Spleen (tissue), 13 donors: ENCODE measurements at places on chromosomes 12 and 14. TPM values are rescaled to one million over a fixed set of nuclear protein-coding genes. Genes with fewer than 3 reads are reported as not detected.

- H3K4me1 ChIP-seq: no peaks in the 10 kb centered on the region
- H3K4me3 ChIP-seq: no peak overlapping the region
- H3K27ac ChIP-seq: no peak overlapping the region
- no peaks in the 10 kb centered on the region for H3K36me3 ChIP-seq
These were observed 29.3 kb upstream of the PELI2 start for GRCh38 chr14:56088941-56089340.

SMCO2 gene
- not detected for polyA plus RNA-seq

IFT43 gene
- polyA plus RNA-seq: 31.0 TPM

DNA sequence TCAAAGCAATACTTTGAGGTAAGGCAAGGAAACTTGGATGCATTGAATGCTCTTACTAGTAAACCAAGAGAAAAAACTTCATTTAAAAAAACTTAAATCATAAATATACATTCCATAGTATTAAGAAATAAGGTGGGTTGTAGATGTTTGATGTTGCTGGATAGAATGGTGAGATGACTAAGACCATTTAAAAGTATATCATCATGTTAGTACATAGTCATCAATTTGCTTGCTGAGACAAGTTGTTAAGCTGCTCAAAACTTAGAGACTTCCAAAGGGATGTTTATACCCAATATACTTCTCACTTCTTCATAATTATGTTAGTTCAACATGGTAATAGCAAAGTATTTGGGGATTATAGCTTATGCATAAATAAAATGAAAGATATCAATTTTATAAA is 675.5 kb upstream of the MGAT4C start:
- H3K27ac ChIP-seq: no peak overlapping the region
- no peaks in the 10 kb centered on the region for H3K4me1 ChIP-seq
- no peak for DNase-seq
- no peaks in the 10 kb centered on the region for H3K27me3 ChIP-seq
- H3K4me3 ChIP-seq: no peak overlapping the region

DNA sequence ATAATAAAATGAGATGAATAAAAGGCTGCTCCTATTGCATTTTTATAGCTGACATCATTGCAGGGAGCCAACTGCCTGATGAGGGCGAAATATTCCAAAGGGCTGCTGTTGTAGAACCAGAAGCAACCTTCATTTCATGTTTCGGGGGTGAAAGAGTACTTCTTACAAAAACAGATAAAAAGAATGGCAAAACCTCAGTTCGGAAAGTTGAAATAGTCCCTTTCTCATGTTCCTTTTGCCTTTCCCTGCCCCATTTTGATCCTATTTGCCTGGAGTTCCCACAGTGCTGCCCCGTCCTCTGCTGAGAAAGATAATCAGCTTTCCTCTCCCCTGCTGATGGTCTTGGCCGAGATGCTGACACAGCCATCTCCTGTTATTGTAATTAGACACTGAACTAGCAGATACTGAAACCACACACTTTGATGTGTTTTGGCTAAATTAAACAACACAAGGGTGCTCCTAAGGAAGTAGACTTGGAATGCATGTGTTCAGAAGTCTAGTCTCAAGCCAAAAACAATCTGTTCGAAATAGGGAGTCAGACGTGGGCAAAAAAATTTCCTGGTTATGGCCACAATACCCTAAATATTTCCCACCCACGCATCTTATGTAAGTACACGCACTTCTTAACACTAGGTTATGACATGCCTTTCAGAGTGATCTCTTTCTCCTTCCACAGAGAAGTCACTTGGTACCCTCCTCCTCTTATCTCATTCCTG is 117.2 kb downstream of the PPM1H start:
- H3K4me1 ChIP-seq: peaks cover 7% of the 10 kb centered on the region
- H3K36me3 ChIP-seq: no peaks in the 10 kb centered on the region
- H3K27me3 ChIP-seq: no peaks in the 10 kb centered on the region
- no peak overlapping the region for H3K4me3 ChIP-seq
- no peak for DNase-seq

GRCh38 chr12:66132408-66132807 is 1.9 kb upstream of the LLPH start:
- peaks cover 44% of the 10 kb centered on the region for H3K4me1 ChIP-seq
- no peak overlapping the region for H3K27ac ChIP-seq
- no peaks in the 10 kb centered on the region for H3K27me3 ChIP-seq
- peaks cover 23% of the 10 kb centered on the region for H3K36me3 ChIP-seq
- no peak overlapping the region for H3K4me3 ChIP-seq
- DNase-seq: no peak

NKX2-1 gene
- not detected for polyA plus RNA-seq

TMEM52B gene
- 0.06 TPM for polyA plus RNA-seq

DNA sequence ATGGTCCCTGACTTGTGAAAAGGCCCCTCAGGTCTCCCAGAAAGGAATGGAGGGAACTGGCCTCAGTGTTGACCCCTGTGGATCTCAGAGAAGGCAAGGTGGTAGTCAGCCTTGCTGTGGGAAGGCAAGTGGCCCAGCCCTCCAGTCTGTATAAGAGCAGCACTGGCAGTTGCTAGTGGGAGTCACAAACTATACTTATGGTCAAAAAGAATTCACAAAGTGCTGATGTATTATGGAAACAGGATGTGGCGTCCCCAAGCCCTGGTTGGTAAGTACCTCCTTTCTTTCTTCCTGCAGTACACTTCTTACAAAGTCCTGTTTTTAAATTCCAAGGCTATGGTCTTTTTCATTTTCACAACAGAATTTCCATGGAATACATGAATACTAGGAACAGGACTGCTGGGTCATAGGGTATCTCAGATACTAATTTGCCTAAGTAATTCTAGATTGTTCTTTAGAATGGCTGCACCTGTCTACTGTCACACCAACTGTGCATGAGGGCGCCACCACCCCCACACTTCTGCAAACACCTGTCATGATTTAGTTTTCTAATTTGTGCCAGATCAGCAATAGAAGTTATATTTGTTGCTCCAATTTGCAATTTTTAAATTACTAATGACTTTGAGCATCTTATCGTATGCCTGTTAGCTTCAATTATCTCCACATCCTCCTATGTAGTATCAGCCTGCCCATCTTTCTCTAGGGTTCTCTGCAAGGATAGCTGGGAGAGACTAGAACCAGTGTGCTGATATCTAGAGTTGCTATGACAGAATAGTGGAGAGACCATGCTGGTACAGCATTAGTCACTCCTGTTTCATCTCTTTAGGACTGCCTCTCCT is 40.7 kb upstream of the TMEM263 start:
- no peaks in the 10 kb centered on the region for H3K36me3 ChIP-seq
- no peak for DNase-seq
- H3K27ac ChIP-seq: no peak overlapping the region
- H3K27me3 ChIP-seq: peaks cover 75% of the 10 kb centered on the region
- H3K4me1 ChIP-seq: peaks cover 9% of the 10 kb centered on the region

DNA sequence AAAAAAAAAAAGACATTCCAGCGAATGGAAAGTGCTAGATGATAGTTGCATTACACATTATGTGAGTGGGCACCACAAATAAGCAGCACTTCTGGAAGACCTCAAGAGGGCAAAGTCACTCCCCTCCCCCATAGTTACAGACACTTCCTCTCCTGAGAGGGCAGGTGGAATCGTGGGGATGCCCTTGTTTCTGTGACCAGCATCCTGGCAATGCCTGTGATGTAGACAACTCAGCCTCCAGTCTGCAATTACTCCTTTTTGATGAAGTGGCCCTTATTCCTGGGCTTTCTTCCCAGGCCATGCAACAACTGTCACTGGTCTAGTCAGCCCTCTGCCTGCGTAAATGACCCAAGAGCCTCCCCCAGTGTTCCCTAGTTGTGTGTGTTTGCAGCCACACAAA is 104.8 kb downstream of the VRK1 start:
- no peak overlapping the region for H3K4me3 ChIP-seq
- no peak for DNase-seq
- H3K27ac ChIP-seq: no peak overlapping the region
- H3K4me1 ChIP-seq: no peaks in the 10 kb centered on the region
- H3K36me3 ChIP-seq: no peaks in the 10 kb centered on the region

GRCh38 chr14:81416194-81416952 is 16.2 kb upstream of the STON2 start:
- H3K4me3 ChIP-seq: no peak overlapping the region
- DNase-seq: no peak
- peaks cover 21% of the 10 kb centered on the region for H3K4me1 ChIP-seq
- no peaks in the 10 kb centered on the region for H3K36me3 ChIP-seq
- H3K27ac ChIP-seq: peak overlapping the region; percentile 77

- peak; percentile 10 for DNase-seq
- peaks cover 21% of the 10 kb centered on the region for H3K27me3 ChIP-seq
- no peaks in the 10 kb centered on the region for H3K4me1 ChIP-seq
- no peaks in the 10 kb centered on the region for H3K36me3 ChIP-seq
- no peak overlapping the region for H3K4me3 ChIP-seq
These were observed 9.2 kb downstream of the PRPH start for GRCh38 chr12:49304161-49304560.

GRCh38 chr12:82955043-82955442 is 268.3 kb downstream of the TMTC2 start:
- no peaks in the 10 kb centered on the region for H3K4me1 ChIP-seq
- H3K36me3 ChIP-seq: no peaks in the 10 kb centered on the region
- H3K4me3 ChIP-seq: no peak overlapping the region
- DNase-seq: no peak
- H3K27ac ChIP-seq: no peak overlapping the region

DNA sequence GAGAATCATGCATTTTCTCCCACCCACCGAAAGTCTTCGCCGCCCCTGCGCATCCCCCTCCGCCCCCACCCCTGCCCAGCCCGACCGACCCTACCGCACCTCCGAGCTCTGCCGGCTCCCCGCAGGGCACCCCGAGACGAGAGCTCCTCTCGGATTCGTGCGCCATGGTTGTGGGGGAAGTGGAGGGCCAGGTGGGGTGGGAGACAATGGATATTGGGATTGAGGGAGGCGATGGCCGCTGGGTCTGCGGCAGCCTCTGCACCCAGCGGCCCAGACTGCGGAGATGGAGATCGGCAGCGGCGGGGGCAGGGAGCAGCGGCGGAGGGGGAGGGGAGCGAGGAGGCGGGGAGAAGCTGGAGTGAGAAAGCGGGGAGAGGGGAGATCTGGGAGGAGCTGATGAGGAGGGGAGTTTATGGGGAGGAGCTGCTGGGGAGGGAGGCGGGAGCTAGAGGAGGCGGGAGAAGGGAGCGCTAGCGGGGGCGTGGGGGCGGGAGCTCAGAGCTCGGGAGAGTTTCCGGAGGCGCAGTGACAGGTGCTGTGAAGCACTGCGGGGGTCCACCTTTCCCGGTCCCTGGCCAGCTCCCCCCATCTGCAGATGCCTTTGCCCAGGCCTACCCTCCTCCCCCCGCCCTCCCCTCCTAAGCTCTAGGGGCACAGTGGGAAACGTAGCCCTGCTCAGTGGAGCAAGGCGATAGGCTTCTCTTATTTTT is at the start of gene SALL2:
SALL2 (minus strand) TSS at position 385 of the 710 bp plus-strand sequence; CDS start at position 166, 219 bp downstream.
- peaks cover 29% of the 10 kb centered on the region for H3K4me1 ChIP-seq
- peak within 1 kb of the TSS; percentile 46 for H3K4me3 ChIP-seq
- no peaks in the 10 kb centered on the region for H3K36me3 ChIP-seq
- peak; percentile 84 for DNase-seq
- no peaks in the 10 kb centered on the region for H3K27me3 ChIP-seq
- no peak within 1 kb of the TSS for H3K27ac ChIP-seq

DNA sequence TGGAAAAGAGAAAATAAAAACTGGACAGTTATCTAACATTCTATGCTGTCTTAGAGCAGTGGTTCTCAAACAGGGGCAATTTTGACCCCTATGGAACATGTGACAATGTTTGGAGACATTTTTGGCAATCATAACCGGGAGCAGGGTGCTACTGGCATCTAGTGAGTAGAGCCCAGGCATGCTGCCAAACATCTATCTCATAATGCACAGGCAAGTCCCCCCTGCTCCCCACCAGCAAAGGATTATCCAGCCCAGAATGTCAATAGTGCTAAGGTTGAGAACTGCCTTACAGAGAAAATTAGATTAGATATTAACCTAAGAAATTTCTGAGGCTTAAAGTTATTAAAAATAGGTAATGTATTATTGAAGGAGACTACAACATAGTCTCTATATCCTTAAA is 22.9 kb upstream of the CATSPERB start:
- H3K27me3 ChIP-seq: no peaks in the 10 kb centered on the region
- no peaks in the 10 kb centered on the region for H3K36me3 ChIP-seq
- H3K4me3 ChIP-seq: no peak overlapping the region

DNA sequence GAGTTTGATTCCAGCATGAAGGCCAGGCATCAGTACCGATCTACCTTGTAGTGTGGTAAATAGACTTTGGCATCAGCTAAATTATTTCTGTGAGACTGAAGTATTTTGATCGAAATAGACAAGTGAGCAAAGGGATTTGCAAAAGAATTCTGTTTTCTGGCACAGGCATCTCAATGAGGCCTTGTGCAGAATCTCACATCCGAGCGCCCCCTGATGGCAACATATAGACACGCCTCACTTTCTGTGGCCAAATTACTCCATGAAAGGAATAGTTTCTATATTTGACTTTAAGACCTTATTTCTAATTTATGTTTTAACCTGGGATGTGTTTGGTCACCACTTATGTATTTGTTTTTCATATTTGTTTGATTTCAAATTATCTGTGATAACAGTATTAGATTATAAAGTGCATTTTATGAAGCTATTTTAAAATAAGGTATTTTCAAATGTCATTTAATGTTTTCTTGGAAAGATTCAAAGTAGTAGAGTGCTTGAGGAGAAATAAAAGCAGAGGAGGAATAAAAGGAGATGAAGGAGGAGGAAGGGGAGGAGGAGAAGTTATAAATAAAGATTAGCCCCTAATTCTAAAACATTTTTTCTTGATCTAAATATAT is 731.9 kb downstream of the NRXN3 start:
- no peaks in the 10 kb centered on the region for H3K36me3 ChIP-seq
- no peaks in the 10 kb centered on the region for H3K27me3 ChIP-seq
- H3K27ac ChIP-seq: no peak overlapping the region
- no peaks in the 10 kb centered on the region for H3K4me1 ChIP-seq
- DNase-seq: no peak

DNA sequence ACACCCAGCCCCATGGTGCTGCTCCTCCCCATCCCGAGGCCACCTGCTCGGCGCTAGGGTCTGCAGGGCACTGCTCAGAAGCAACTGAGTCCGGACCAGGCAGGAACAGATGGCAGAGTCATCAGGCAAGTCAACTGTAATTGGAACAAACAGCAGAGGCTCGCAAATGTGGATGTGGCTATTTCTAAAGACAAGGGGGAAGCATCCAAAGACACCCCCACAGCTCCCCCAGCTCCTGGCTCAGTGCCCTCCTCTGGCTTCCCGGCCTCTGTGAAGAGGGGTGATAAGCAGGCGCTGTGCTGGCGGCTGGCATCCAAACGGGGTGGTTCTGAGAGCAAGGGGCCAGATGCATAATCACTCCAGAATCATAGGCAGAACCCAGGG is 125.6 kb downstream of the PIWIL1 start:
- H3K4me1 ChIP-seq: no peaks in the 10 kb centered on the region
- no peak overlapping the region for H3K27ac ChIP-seq
- H3K4me3 ChIP-seq: no peak overlapping the region
- DNase-seq: no peak
- no peaks in the 10 kb centered on the region for H3K36me3 ChIP-seq

- no peaks in the 10 kb centered on the region for H3K27me3 ChIP-seq
- no peaks in the 10 kb centered on the region for H3K36me3 ChIP-seq
- peaks cover 15% of the 10 kb centered on the region for H3K4me1 ChIP-seq
- H3K4me3 ChIP-seq: no peak overlapping the region
- peak overlapping the region; percentile 66 for H3K27ac ChIP-seq
These were observed 19.4 kb upstream of the P2RX4 start for GRCh38 chr12:121190523-121191031.

- H3K27ac ChIP-seq: no peak overlapping the region
- H3K27me3 ChIP-seq: no peaks in the 10 kb centered on the region
- DNase-seq: no peak
- H3K4me1 ChIP-seq: peaks cover 38% of the 10 kb centered on the region
- H3K4me3 ChIP-seq: no peak overlapping the region
These were observed 34.8 kb upstream of the RCOR1 start for GRCh38 chr14:102557434-102558226.

GRCh38 chr14:99387880-99388279 is 92.8 kb downstream of the SETD3 start:
- no peak overlapping the region for H3K4me3 ChIP-seq
- peaks cover 12% of the 10 kb centered on the region for H3K4me1 ChIP-seq
- H3K27ac ChIP-seq: no peak overlapping the region
- H3K27me3 ChIP-seq: peaks cover 22% of the 10 kb centered on the region
- no peak for DNase-seq
